ENCODE measurements at places on chromosomes 7 and 10.

GRCh38 chr7:124813994-124814798 is 48.6 kb upstream of the GPR37 start:
- DNase-seq: no peak

- no peak for DNase-seq
These were observed 85.9 kb downstream of the ADARB2 start for GRCh38 chr10:1651270-1651966.

GRCh38 chr10:30294476-30295240 is 54.4 kb downstream of the MTPAP start:
- DNase-seq: no peak

DNA sequence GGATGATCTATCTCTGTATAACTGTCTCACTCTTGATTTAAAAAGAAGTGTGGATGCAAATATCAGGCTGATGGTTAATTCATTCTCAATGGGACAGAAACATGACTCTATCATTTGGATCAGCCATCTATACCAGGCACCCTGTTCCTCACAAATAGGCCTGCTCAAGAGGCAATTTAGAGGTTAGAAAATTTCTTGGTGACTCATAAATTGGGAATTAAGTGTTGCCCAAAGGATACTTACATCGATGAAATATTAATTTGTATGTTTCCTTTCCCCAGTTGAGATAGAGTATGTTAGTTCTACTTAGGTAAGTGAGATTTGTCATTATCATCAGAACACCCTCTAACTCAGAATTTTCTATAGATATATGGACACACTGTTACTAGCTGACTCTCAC is 57.7 kb downstream of the PRSS58 start:
- no peak for DNase-seq

DNA sequence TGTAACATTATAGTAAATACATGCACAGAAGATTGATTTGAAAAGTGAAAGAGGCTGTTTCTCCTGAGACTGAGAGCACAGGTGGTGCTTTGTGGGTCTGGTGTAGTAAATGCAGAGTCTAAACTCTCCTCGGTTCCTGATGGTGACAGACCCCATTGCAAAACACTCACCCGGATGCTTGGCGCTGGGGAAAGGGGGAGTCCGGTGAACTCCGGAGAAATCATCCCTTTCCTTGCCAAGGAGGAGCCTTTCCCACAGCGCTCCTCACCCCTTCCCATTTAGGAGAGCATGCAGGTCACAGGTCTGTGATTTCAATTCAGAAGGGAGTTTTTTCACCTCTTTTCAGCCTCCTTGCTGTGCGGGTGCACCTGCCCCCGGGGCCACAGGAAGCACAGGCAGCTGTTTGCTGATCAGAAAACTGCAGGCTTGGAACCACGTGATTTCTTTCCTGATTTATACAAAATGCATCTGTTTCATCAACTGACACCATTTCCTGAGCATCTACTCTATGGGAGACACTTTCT is 75.6 kb upstream of the LYZL2 start:
- DNase-seq: no peak
